ENCODE measurements at places on chromosomes 11 and 22. TPM values are rescaled to one million over a fixed set of nuclear protein-coding genes. Genes with fewer than 3 reads are reported as not detected.

- DNase-seq, result no peak
Observed at GRCh38 chr11:99671808-99672409, 651.2 kb downstream of the CNTN5 start.

DNA sequence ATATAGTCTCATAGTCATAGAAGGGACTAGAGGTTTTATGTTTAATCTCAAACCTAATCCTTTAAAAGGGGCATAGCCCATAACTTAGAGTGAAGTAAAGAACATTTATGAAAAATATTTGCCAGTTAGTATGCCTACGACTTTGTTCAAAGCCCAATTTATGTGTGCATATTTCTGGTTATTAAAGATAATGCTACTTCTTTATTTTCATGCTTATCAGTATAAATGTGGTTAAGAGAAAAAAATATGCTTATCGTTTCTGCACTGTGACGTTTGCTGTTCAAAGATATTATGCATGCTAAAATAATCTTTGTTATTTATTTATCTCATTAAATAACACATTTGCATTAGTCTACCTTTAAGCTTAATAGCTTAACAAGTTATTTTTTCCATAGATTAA, 343.9 kb downstream of the DYNC2H1 start:
- DNase-seq, result no peak

GRCh38 chr11:66768818-66769217, 39.8 kb upstream of the SPTBN2 start:
- DNase-seq, result no peak

GRCh38 chr11:8948886-8949285, 6.1 kb upstream of the ASCL3 start:
- DNase-seq, result no peak

GRCh38 chr11:86713552-86713951, 41.1 kb upstream of the ME3 start:
- DNase-seq, result no peak

- no peak for DNase-seq
Observed at GRCh38 chr11:43810929-43811596, 69.6 kb upstream of the ALKBH3 start.

OR52A1 gene
- total RNA-seq, result not detected

PRRG4 gene
- total RNA-seq, result 0.10 TPM

OR8A1 gene
- total RNA-seq, result not detected

OAF gene
- total RNA-seq, result not detected

SLN gene
- total RNA-seq, result not detected

TOM1 gene
- total RNA-seq, result 40.6 TPM

All from glutamatergic neuron (in vitro differentiated cells).